ENCODE measurements at places on chromosomes 7 and 10. TPM values are rescaled to one million over a fixed set of nuclear protein-coding genes. Genes with fewer than 3 reads are reported as not detected.

DNA sequence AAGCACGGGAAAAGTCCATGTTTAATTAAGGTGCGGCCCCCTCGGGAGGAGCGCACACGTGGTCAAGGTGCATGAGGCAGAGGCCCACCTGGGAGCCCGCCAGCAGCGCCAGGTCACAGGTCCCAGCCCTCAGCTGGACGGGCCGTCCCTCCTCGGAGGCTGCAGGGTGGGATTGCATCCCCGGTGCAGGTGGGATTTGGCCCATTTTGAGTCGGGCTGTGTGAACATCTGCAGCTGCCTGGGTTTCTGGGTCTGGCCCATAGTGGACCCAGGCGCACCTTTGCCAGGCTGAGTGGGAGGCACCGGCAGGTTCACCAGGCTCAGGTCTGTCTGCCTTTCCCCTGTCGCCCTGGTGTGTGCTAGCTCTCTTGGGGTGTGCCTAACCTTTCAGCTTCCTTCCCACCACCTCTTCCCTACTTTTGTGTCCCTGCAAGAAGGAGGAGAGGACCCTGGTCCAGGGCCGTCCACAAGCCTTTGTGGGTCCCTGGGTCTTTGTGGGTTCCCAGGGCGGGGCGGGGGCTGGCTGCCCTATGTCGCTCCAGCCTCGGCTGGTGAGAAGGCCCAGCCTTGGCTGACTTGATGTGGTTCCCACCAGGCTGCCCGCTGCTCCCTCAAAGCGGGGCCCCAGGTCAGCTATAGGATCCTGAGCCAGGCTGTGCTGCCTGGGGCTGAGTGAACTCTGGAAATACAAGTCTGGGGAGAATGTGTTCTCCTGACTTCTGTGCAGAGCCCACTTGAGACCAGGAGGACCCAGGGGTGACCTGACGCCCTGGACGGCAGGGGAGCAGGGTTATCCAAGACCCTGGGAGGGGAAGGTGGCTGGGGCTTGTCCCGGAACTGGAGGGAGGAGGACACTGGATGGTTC is 186.7 kb upstream of the SHH start:
- no peaks in the 10 kb centered on the region for H3K27me3 ChIP-seq
- DNase-seq = no peak
- no peak overlapping the region for H3K4me3 ChIP-seq
- no peaks in the 10 kb centered on the region for H3K4me1 ChIP-seq

DNA sequence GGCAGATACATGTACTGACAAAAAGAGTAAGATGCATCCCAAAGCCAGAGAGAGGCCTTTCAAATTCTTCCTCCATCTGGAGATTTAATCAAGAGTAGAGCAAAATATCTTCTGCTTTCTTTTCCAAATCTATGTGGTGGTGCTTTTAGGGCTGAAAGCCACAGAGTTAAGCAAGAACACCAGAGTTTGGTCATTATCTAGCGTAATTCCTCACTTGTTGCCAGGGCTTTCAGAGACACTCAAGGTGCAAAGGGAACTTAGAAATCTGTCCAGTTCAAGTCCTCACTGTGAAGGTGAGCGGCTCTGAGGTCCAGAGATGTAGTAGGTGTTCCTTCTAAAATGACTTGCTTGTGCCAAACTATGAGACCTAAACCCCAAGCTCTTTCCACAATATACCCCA is 10.9 kb upstream of the NFE2L3 start:
- H3K27ac ChIP-seq = no peak overlapping the region
- no peaks in the 10 kb centered on the region for H3K27me3 ChIP-seq
- H3K36me3 ChIP-seq = no peaks in the 10 kb centered on the region

DNA sequence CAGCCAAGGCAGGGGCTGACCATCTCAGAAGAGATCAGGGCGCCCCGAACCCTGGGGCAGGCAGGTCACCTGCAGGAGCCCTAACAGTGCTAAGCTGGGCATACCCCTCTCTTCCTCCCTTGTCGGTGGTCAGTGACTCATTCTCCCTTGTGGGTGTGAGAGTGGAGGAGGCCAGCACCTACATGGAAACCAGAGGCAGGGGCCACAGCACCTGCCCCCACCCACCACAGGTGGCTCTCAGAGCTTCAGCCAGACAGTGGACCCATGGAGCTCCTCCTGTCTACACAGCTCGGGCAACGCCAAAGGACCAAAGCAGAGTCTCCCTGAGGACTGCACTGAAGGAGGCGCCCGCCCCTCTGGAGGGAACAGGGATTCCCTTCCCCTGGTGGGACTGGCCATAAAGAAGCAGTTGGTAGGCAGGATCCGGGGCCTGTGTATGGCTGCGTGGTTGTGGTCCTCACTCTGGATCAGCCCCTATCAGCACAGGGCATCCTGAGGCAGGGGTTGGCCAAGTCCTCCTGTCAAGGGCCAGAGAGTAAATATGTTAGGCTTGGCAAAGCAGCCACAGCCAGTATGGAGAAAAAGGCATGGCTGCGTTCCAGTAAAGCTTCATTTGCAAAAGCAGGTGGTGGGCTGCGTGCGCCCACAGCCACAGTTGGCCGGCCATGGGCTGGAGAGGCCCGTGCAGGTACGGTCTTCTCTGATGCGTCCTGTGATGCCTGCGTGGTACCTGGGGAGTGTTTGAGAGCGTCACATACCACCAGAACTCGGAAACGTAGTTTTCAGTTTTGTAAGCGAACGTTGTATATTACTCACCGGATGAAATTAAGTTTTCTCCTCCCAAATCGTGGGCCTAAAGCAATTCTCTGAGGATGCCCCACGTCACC is 198.2 kb downstream of the EBF3 start:
- H3K4me3 ChIP-seq = no peak overlapping the region
- no peaks in the 10 kb centered on the region for H3K36me3 ChIP-seq
- DNase-seq = no peak
- H3K27me3 ChIP-seq = no peaks in the 10 kb centered on the region

DNA sequence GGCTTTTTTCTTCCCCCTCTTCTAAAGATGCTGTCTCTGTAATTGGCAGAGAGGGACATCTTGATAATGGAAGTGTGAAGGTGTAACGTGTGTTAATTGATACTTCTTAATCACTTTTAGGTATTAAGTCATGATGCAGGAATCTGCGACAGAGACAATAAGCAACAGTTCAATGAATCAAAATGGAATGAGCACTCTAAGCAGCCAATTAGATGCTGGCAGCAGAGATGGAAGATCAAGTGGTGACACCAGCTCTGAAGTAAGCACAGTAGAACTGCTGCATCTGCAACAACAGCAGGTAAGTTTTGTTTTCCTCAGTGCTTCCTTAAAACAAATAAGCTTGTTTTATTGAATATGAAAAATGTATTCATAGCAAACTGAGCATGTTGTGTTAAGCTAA is 11.8 kb downstream of the FOXP2 start:
- H3K4me3 ChIP-seq = no peak overlapping the region
- no peak for DNase-seq
- no peaks in the 10 kb centered on the region for H3K27me3 ChIP-seq
- no peak overlapping the region for H3K27ac ChIP-seq
- H3K36me3 ChIP-seq = no peaks in the 10 kb centered on the region

- H3K27me3 ChIP-seq = no peaks in the 10 kb centered on the region
- H3K4me1 ChIP-seq = peaks cover 37% of the 10 kb centered on the region
- DNase-seq = peak; percentile 82
Measured at GRCh38 chr10:16966991-16967865, 150.0 kb upstream of the RSU1 start.

GRCh38 chr7:103299660-103300059 is 2.4 kb downstream of the PMPCB start:
- H3K27ac ChIP-seq = no peak overlapping the region
- DNase-seq = no peak
- peaks cover 41% of the 10 kb centered on the region for H3K36me3 ChIP-seq
- H3K4me3 ChIP-seq = no peak overlapping the region

DNA sequence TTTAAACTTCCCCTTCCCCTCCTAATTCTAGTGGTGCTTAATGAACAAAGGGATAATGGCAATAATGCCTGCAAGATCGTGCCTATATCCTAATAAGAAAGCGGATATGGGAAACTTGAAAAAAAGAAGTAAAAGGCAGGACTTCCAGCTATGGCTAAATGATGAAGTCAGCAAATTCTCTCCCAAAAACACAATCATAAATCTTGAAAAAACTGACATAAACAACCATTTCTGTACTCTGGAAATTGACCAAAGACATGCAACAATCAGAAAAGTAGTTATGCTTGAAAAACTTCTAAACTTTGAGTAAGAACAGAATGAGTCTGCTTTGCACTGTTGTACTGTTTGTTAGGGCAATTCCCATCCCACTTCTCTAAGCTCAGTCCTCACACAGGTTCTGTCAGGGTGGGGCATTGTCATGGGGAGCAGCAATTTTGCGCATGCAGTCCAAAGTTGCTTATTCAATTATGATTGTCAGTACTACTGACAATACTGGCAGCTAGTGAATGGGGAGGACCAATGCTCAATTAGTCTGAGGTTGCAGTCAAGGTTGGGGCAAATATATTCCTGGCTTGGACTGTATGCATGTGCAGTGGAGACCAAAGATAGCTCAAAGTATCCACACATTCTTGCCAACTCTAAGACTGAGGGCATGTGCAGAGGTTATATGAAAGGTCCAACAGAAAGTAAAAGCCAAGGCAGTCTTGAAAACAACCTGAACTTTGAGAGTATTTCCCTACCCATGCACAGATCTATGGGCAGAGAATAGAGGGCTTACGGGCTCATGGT is 34.1 kb upstream of the ARHGAP22 start:
- H3K4me3 ChIP-seq = no peak overlapping the region
- no peak overlapping the region for H3K27ac ChIP-seq
- H3K4me1 ChIP-seq = peaks cover 4% of the 10 kb centered on the region
- no peaks in the 10 kb centered on the region for H3K36me3 ChIP-seq
- DNase-seq = no peak

The ZEB1 gene
- total RNA-seq = 37.2 TPM

Measured in astrocyte (in vitro differentiated cells and primary cell).